ENCODE measurements at places on chromosomes 5 and 9. TPM values are rescaled to one million over a fixed set of nuclear protein-coding genes. Genes with fewer than 3 reads are reported as not detected.

Gene RPP25L
- 25.7 TPM for total RNA-seq

Gene TXNDC8
- not detected for total RNA-seq

Gene TMEM174
- total RNA-seq = not detected

Gene BTNL8
- total RNA-seq = not detected

GRCh38 chr9:80175286-80176150, 603.8 kb downstream of the TLE4 start:
- peak; percentile 28 for DNase-seq

DNA sequence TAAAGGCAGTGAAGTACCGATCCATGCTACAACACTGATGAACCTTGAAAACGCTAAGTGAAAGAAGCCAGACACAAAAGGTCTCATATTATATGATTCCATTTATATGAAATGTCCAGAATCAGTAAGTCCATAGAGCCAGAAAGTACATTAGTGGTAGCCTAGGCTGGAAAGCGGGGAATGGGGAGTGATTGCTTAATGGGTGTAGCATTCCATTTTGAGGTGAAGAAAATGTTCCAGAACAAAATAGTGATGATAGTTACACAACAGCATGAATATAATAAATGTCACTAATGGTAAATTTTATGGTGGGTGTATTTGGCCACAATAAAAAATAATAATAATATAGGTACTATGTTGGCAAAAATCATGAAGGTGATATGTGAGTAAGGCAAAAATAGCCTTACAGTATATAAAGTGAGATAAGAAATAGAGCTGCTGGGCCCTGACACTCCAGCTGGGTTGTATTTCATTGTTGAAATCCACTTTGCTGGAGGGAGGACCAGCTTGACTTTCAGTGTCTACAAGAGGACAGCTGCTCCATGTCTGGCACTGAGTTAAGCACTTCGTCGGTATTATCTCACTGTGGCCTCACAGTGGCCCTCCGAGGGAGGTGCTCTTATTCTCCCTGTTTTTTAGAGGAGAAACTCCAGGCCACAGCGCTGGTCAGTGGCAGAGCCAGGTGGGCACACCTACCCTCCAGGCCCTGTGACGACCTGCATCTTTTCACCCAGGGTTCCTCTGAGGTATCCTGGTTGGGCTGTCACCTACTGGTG, 22.4 kb upstream of the ANGPTL2 start:
- no peak for DNase-seq

DNA sequence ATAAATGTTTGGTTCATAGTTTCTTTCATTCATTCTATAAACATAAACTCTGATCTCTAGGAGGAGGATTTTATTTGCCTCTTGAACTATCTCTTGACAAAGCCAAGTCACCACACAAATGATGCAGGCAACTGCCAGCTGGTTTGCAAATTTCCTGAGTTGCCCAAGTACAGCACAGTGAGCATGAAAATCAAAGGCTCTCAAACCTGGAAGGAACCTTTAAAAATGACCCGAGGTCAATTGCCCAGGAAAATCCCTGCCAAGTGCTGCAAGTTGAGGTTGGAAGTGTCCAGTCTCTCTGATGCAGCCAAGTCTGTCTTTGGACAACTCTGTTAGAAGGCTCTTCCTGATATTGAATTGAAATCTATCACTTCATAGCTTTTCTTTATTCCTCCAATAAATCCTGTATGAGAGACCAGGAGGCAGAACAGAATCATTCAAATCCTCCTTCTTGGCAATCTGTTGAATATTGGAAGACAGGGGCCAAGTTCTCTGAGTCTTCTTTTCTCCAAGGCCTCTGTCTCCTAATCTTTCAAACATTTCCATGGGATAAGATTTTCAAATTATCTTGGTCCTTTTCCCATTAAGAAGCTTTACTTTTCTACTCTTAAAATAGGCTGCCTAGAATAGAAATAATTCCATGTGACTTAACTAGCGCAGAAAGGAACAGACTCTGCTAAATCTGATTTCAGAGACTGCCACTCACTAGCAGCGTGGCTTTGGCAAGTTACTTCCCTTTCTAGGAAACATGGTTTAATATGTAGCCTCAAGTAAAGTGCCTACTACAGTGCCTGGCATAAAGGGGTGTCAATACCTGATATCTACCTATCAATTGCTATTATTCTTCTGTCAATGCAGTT, 159.2 kb downstream of the SNX18 start:
- DNase-seq = no peak

- no peak for DNase-seq
Observed at GRCh38 chr5:171363846-171364245, 23.8 kb upstream of the NPM1 start.

DNA sequence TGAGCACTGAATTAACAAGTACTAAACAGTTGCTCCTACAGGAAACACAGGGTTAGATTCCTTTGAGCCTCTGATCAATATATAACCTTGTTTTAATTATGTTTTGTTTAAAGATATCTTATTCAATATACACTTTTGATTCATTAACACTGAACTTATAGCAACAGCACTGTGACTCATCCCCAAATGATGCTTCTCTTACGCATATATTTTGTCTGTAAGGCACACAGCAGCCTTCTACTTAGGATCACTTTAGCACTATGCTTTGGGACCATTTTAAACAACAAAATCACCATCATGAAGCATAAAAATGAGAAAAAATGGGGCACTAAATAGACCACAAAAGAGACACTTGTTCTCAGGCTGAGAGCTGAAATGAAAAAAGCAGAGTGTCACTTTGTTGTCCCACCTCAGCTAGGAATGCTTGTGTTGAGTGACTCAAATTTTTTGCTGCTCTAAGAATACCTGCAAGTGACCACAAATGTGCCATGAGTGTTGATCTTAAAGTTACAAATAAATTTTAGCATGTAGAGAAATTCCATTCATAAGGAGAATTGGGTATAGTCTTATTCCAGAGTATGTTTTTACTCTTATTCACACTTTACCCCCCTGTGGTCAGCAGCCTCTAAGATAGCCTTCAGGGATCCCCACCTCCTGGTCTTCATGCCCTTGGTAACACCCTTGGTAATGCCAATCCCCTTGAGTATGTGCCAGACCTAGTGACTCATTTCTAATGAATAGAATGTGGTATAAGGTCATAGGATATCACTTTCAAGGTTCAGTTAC, 252.7 kb upstream of the IL12B start:
- DNase-seq = no peak

GRCh38 chr5:53037141-53037859, 48.1 kb downstream of the ITGA2 start:
- no peak for DNase-seq

- DNase-seq = no peak
Observed at GRCh38 chr5:8870959-8871355, 674.9 kb downstream of the SEMA5A start.

- DNase-seq = no peak
Observed at GRCh38 chr5:113574417-113574816, 60.9 kb downstream of the YTHDC2 start.

Measured in activated naive CD4-positive, alpha-beta T cell treated with anti-CD3 and anti-CD28 coated beads for 36 hours (primary cell).